ENCODE measurements at places on chromosomes 5 and 9. TPM values are rescaled to one million over a fixed set of nuclear protein-coding genes. Genes with fewer than 3 reads are reported as not detected.

DOCK2 gene
- total RNA-seq, result 181 TPM

GRCh38 chr5:150491876-150492275 lies 16.1 kb upstream of the NDST1 start:
- DNase-seq, result no peak

DNA sequence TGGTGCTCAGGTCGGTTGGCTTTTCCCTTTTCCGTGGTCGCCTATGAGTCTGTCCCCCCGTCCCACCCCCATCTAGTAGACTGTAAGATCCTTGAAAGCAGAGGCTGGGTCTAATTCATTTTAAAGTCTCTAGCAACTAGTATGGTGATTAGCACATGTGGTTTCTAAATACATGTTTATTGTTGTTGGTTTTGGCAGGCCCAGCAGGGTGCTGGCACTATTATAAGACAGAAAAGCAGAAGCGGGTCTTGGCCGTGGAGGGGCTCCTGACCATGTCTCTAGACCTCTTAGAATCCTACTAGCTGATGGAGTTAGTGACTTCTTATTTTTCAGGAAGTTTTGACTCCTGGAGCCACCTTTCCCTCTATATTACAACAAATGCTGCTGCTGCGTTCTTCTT lies 61.5 kb upstream of the TNFSF8 start:
- DNase-seq, result no peak

DNA sequence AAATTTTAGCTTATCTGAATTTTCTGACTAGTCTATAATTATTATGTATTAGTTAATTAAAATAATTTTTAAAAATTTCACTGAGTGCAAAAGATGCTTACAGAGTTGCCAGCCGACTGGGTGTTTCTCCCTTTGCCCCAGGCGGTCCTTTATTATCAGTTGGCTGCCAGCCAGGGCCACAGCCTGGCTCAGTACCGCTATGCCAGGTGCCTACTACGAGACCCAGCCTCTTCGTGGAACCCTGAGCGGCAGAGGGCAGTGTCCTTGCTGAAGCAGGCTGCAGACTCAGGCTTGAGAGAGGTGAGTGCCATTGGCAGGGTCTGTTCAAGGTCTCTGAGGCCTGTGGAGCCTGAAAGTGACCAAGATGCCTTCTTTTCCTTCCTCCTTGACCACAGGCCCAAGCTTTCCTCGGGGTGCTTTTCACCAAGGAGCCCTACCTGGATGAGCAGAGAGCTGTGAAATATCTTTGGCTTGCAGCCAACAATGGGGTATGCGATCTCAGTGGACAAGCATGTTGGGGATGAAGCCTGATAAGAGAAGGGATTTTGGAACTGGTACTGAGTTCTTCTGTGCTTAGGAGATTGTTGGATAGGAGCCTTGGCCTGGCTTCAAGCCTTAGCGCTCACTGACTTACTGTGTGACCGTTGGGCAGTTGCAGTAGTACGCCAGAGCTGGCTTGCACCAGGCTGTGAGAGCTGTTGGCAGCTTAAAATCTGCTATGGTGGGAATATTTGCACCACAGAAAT lies 10.6 kb downstream of the DELE1 start:
- no peak for DNase-seq

DNA sequence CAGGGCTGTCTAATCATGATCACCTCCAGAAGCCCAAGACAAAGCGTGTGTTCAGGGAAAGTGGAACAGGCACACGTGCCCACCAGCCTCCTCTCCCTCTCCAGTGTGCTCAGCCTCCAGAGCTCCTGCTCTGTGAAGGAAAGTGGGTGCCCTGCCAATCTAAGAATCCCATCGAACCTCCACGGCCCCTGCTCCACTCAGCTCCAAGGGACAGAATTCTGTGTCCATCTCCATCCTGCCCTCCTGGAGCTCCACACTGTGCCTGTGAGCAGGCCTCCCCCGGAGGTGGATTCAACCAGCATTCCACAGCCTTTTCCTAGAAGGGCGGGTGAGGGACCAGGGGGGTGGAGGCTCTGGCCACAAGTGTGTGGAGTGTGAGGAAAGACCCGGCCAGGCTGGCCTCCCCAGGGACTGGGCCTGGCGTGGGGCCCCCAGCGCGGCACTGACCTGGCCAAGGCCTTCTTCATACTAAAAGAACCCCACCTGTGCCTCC lies 6.0 kb downstream of the EEIG1 start:
- DNase-seq, result no peak

GRCh38 chr9:405341-405740 lies 190.7 kb downstream of the DOCK8 start:
- no peak for DNase-seq

DNA sequence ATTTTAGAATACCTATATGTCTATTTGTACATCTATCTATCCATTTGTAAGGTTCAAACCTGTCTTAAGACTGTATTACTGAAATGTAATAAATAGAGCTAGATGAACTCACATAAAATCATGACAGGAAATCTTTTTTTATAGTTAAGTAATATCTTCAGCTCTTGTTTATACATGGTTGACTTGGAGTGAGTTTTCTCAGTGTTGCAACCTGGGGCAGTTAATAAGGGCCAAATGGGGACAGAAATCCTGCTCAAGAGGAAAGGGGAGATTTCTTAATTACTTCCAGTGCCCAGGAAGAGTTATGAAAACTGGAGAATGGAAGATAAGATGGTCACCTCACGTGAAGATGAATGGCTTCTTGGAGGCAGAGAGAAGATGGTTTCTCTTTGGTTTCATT lies 265.1 kb upstream of the FBXL7 start:
- no peak for DNase-seq

DNA sequence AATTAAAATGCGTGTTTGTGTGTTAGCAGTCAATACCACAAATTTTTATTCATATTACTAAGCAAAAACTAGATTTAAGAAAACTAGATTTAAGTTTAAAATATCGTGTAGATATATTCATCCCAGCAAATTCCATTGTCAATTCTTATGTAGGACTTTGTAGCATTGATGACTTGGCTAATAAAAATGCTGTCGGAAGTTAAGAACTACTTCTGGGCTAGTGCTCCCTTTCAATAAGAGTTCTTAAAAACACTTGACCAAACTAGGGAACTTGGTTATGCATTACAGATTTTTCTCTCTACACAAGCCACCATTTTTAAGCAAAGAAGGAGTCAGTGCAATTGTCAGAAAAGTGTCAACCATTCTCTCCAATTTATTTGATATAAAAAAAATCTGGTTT lies 68.7 kb upstream of the RAD23B start:
- DNase-seq, result no peak

DNA sequence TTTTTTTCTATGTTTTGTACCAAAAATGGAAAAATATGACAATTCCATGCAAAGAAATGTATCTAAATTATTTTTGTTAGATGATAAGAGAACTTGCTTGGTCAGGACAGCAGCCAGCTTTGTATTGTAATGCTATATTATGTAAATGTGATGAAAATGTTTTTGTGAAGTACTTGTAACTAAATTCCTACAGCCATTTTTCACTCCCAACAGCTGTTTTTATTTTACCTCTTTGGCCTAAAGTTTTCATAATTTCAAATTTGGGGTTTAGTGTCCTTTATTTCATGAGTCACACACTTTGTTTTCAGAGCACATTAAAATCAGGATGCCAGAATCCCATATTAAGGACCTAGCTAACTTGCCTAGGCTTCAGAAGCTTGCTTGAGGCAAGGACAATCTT lies 64.1 kb downstream of the WDR41 start:
- DNase-seq, result no peak

All from activated CD8-positive, alpha-beta T cell treated with anti-CD3 and anti-CD28 coated beads for 36 hours (primary cell).